ENCODE measurements at places on chromosomes 12 and 14.

DNA sequence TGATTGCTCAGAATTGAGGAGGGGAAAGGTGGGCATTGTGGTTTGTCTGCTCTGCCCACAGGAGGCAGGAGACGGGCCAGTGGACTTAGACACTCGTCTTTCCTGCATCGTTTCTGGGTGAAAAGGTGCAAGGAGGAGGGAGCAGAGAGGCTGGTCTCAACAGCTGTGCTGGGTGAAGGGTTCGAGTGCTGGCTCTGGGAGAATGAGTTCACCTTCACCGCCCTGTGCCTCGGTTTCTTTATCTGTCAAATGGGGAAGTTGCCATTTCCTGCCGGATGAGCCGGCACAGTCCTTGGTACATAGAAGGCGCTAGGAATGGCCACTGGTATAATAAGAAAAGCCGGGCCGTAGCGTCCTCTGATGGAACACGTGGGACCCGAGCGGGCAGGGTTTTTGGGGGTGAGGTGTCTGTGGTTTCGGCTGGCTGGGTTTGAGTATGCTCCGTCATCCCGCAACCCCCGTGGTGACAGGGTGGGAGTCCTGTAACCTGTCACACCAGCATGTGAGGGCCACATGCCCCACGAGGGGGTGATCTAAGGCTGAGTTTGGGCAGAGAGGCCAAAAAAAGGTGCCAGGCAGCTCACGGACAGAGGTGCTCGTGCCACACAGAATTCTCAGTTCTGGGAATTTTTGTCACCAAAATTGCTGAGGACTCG lies 7.3 kb downstream of the BCL7A start:
- DNase-seq: no peak

GRCh38 chr14:70320294-70320693 lies 39.2 kb downstream of the COX16 start:
- DNase-seq: no peak

DNA sequence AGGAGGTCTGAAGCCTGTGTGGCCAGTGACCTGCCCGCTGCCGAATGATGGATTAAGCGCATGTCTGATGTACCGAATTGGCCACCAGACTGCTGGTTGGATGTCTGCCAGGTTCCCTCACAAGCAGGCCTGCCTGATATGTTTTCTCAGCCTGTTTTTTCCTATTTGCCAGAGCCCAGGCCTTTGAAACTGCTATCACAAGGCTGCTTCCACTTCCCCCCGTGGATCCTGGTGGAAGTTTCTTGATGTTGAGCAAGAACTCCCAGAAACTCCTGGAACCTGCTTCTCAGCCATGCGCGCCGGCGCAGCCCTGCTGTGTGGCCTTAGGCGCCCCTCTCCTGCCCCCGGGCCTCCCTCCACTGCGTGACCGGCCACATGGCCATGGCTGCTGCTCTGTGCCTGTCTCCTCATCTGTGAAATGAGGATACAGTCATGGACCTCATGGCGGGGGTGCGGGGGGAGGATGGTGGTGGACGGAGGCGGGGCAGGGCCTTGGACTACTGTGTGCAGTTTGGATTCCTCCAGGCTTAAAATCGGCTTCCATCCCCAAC lies 56.6 kb downstream of the CALM1 start:
- no peak for DNase-seq

DNA sequence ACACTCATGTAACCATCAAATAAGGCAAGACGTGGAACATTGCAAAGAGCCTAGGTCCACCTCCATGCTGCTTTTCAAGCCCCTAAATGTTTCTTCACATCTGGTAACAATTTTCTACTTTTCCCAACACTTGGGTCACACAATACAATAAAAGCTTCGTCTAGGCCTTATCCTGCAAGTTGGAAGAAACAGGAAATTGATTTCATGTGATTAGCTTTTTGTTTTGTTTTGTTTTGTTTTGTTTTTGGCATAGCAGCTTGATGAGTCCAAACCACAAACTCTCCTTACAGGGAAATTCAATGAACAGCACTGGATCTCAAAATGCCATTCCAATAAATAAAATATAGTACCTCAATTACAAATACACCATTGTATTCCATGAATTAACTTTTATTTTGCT lies 19.3 kb downstream of the TAS2R50 start:
- no peak for DNase-seq

GRCh38 chr12:78531831-78532458 lies 332.6 kb upstream of the SYT1 start:
- DNase-seq: no peak

DNA sequence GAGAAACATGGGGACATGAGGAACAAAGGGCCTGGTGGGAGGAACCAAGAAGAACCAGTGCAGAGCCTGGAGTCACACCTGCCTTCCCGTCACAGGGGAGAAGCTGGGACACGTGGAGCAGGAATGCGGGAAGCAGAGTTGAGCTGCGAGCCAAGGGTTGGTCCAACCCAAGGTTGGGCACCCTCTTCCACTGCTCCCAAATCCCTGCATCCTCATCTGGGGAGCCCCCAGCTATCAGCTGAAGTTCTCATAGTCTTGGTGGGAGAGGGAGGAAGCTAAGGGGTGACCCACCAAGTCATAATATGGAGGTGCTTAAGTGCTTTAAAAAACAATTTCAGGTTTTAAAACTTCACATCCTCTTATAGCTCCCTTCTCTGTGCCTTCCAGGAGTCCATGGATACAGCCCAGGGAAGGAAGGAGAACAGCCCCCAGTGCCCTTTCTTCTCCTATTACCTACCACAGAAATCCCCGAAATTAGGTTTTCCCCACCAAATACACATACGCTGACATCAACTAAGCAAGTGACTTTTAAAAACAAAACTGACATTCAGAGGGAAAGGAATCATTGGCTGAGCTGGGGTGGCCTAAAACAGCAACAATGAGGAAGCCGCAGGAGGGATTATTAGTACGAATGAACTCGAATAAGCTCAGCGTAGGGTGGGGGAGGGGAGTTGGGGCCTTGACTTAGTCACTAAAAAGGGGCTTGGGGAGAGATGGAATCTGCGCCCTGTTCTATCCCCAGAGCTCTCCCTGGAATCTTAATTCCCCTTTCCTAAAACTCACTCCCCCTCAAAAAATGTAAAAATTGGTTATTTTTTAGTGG lies 4.5 kb downstream of the MYL6 start:
- DNase-seq: no peak

DNA sequence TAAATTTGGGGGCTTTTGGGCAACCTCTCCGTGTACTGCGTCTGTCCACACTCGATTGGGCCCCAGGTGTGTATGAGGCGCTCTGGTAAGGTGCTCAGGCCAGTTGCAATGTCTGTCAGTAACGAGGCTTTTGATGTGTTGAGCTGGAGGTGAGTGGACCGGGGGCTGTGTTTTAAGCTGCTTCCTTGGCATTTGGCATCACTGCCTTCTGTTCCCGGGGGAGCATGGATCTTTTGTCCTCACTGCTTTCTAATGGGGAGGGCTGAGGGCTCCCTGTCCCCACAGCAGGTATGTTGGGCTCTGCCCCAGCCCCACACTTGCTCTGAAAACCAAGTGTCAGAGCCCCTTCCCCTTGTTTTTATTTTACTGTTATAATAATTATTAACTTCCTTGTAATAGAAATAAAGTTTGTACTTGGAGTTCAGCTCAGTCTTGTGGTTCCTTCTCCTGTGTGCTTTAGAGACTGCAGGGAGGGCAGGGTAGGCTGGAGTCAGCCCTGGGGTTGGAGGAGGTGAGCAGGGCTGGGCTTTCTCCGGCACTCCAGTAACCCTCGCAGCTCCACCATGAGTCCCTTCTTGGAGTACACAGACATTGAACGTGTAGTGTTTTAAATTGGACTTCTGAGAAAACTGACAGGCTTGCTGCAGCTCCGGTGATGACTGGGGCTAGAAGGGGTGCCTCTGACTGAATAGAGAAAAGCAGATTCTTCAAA lies 28.0 kb downstream of the TRAFD1 start:
- DNase-seq: no peak

- DNase-seq: peak; percentile 29
Measured at GRCh38 chr12:14771651-14772137, 31.6 kb downstream of the WBP11 start.

DNA sequence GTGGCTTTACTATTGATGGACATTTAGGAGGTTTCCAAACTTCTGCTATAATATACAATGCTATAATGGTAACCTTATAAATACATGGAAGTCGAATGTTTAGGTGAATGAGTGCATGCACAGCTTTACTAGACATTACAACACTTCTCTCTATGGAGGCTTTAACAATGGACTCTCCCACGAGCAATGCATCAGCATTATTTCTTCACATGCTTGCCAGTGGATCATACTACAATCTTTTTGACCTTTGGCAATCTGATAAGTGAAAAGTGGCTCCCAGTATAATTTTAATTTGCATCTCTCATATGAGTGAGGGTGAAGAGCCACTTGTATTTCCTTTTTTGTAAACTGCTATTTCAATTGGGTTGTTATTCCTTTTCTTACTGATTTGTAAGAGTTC lies 18.2 kb downstream of the RDH12 start:
- no peak for DNase-seq

DNA sequence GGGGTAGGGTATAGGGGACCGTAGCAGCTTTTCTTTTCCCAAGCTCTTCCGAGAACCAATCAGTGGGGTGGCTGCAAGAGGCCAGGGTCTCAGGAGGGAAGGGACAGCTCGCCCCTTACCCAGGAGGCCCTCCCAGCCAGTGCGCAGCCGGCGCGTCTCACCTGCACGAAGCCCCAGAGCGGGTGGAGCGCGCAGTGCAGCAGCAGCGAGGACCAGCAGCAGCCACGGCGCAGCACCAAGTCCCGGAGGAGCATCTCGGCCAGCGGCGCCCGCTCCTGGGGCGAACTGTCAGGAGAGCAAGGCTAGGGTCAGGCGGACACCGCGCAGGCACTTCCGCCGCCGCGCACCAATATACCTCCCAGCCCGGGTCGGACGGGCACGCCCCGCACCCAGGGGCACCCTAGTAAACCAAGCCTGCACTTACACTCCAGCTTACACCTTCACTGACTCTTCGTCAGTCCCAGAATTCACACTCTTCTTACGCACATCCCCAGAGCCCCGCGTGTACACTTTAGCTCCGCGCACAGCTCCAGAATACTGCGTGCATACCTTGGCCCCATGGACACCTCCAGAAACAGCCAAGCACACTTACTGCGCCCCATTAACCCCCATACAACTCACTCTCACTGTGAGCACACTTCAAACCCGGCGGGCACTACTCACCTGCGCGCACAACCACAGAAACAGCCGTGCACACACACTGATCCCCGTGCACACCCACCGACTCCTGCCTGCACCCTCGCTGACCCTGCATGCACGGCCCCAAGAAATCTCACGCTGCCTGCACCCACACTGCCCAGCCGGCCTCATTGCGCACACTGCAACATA lies 606 bp downstream of the PRIMA1 start:
- no peak for DNase-seq

DNA sequence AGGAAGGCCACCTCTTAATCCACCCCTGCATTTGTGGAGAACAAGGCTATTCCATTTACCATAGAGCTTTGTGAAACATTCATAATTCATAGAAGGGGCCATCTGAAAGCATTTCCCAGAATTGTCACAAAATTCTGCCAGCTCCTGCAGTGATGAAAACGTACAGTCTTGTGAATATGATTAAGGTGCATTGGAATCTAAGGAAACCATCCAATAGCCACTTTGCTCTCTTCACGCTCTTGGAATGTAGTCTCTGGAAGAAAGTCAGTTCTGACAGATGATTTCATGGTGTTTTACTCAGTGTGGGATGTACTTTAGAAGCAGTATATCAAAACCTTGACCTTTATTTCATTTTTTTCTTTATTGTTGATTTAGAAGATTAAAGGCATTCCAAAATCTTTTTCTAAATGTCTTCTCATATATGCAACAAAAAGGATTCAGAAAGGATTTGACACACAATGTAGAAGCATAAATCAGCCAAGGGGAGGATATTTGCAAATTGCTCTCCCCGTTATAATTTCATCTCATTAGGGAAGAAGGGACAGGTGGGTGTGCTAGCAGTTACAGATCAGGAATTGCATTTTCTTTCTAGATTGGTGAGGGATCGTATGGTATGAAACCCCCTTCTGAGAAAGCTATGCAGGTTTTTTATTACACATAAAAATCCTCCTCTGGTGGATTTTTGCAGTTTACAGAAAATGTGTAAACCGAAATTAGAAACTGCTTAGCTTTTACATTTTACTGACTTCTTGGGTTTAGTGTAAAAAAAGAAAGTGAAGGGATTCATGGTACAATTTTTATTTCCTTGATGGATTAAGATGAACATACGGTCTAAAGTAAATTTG lies 390.2 kb downstream of the LRIG3 start:
- DNase-seq: no peak

GRCh38 chr14:94213741-94214140 lies 39.6 kb downstream of the PPP4R4 start:
- DNase-seq: no peak

DNA sequence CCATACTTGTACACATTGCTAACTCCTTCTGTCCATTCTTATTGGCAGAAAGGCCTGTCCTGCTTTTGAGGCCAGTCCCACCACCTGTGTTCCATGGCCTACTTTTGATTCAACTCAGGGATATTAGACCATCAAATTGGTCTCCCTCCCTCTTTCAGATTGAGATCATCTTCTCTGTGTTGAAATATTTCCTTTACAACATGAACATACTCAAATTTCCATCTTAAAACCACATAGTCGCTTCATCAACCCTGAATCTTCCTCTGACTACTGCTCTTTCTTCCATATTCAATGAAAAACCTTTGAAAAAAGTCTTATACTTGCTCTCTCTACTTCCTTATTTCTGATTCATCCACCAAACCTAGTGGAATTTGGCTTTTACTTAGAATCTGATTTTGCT lies 34.9 kb downstream of the TRMT5 start:
- DNase-seq: no peak

Data from stimulated activated CD4-positive, alpha-beta T cell treated with anti-CD3 and anti-CD28 coated beads, Interleukin-2, amount 100 ng/mL, for 24 hours (primary cell).